Tongue (tissue), 3 donors: ENCODE measurements at places on chromosomes 16 and 17.

DNA sequence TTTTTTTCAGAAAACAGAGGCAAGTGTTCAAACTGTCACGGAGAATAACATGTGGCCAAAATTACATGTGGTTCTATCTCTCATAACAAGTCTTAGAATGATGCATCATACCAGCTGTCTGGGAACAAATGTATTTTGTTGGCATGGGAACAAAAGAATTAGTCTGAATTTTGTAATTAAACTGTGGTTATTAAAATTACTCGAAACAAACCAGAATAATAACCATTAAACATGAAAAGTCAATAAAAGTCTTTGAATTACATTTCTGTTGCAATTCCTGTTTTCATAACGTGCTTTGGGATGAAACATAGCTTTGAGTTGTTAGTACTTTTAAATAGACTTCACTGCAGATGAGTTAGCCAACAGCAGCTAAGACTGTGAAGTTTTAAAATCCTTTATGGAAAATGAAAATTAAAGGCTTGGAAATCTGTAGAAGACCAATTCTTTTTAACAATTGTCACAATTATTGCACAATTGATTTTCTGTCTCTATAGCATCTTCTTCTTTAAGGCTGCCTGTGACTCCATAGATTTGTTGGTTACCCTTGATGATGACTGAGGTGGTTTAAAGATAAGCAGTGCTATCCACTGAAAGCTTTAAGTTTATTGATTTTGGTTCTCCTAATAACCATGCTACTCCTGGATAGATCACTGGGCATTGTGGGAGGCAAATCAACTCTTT lies 117.9 kb upstream of the AXIN2 start:
- peak; percentile 87 for DNase-seq

DNA sequence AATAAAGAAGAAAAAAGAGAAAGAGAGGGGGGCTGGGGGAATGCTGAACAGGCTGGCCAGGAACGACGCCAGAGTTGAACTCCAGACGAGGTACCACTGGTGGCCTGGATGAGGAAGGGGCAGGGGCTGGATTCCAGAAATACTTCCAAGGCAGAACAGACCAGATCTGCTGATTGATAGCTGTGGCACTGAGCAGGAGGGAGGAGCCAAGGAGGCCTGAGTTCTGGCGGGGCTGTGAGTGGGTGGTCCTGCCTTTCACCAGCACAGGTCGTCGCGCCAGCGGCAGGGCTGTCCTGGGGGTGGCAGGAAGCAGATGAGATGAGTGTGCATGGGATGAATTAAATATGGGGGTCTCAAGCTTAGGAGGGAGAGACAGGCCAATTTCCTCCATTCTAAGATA lies 5.5 kb downstream of the CCDC42 start:
- DNase-seq = no peak

DNA sequence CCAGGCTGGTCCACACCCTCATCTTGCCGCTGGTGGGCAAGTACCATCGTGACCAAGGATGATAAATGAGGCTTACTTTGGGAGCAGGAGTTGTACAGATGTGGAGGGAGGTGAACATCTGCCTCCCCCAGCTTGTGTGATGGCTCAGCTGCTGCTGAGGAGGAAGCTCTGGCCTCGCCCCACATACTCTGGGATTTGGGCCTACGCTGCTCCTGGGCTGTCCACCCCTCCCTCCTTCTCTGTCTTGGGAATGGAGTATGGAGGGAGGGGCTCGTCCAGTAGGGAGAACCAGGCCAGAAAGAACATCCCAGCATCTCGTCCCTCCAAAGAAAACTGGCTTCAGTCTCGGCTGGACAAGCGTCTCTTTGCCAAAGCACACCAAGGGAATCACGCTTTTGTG lies 134.8 kb upstream of the CDC42EP4 start:
- DNase-seq = no peak

- DNase-seq = no peak
Measured at GRCh38 chr16:69500496-69500895, 65.3 kb upstream of the NFAT5 start.

GRCh38 chr17:16986391-16986790 lies 14.5 kb upstream of the TNFRSF13B start:
- no peak for DNase-seq

DNA sequence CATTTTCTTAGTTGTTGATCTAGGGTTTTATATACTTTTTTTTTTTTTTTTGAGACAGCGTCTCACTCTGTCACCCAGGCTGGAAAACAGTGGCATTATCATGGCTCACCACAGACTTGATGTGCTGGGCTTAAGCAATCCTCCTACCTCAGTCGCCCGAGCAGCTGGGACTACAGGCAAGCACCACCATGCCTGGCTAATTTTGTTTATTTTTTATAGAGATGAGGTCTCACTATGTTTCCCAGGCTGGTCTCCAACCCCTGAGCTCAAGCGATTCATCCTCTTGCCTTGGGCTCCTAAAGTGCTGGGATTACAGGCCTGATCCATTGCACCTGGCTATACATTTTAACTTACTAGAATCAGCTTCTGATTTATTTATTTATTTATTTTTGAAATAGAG lies 34.2 kb upstream of the ATP2A3 start:
- DNase-seq = no peak

DNA sequence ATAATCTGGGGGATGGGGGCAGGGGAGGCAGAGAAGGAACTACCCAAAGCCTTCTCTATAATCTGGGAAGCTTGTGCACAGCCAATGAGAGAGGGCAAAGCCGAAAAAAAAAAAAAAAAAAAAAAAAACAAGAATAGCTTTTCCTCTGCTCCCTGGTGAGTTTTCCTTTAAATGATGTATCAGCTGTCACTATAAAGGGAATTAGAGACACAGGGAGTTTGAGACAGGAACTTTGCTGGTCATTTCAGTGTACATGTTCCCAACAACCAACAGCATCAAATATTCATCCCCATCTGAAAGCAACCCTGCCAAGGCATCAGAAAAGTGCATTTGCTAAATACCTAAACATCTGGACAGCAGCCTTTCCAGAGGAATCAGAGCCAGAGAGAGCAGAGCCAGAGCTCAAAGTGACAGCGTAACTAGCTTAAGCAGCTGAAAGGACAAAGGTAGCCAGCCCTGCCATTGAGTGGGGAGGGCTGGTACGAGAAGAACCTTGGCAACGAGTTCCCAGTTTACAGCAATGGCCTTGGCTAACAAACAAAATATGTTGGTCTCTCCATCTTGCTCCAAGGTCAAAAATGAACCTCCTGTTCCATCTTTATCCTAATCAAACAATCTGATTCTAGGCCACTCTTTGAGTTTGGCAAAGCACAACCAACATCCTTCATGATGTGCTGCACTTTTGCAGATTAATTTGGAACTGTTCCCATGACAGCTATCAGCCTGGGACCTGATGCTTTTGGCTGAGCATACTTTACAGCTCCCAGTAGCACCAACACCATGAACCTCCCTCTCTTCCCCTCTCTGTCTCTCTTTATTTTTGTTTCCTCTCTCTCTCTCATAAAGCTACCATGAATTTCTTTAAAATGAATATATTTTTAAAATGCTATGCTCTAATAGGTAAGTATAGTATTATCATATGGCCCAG lies 143.7 kb upstream of the GNAO1 start:
- peak; percentile 24 for DNase-seq

DNA sequence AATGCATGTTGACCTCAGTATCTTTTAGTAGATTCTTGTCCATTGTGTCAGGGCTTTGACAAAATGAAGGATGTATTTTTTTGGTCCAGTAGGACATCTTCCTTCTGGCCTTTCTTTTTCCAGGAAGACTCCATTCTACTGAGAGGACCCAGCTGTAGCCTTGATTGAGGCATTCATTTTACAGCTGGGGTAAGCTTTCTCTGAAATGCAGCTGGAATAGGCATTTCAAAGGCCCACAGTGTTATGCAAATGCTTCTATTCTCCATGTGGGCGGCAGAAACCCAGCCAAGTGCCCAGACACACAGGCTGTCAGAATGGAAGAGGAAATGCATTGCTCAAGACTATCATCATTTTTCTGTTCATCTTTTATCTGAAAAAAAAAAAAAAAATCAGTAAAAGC lies 629.0 kb upstream of the CDH8 start:
- no peak for DNase-seq

DNA sequence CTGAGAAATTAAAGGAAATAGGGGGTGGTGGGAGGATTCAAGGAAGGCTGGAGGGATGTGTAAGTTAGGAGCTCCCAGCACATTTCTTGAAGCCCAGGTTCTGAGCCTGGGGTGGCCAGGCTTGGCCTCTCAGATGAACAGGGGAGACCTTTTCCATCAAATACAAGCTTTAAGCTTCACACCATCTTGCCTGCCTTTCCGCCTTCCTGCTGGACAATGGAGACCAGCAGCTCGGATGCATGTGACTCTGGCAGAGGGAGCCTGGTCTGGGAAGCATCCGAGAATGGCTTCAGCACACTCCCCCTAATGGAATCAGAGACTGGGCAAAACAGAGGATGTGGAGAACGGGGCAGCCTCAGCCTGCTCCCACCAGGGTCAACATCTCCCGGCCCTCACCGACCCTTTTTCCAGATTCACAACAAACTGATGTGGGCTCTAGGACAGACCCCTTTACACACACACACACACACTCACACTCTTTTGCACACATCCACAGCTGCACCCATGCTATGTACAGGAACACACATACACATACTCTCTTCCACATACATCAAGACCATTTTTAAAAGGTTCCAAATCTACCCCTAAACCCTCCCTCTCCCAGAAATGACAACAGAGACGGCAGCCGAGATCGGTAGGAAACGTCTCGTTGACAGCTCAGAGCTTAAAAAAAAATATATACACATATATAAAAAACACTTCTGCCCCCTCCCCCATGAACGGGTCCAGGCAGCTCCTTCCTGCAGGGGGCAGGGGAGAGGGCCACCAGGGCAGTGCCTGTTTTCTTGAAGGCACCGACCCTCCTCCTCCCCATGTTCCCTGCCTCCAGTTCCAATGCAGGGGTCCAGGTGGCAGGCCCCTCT lies 6.5 kb upstream of the ATXN7L3 start:
- DNase-seq = no peak

GRCh38 chr16:62370445-62370844 lies 334.2 kb upstream of the CDH8 start:
- no peak for DNase-seq

- no peak for DNase-seq
Measured at GRCh38 chr17:58492238-58493121, 4.3 kb upstream of the HSF5 start.

DNA sequence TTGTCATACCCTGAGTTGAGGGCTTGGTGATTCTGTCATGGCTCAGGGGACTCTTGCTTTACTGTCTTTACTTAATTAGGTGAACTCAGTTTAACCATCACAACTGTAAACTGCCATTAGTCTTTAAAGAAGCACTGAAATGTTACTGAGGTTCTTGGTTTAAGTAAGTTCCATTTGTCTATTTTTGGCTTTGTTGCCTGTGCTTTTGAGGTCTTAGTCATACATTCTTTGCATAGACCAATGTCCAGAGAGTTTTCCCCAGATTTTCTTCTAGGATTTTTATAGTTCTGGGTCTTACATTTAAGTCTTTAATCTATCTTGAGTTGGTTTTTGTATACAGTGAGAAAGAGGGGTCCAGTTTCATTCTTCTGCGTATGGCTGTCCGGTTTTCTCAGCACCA lies 137.5 kb downstream of the SOCS1 start:
- DNase-seq = no peak

- no peak for DNase-seq
Measured at GRCh38 chr17:16003841-16004240, 4.2 kb downstream of the TTC19 start.

- DNase-seq = no peak
Measured at GRCh38 chr16:85413691-85414663, 199.1 kb upstream of the GSE1 start.

DNA sequence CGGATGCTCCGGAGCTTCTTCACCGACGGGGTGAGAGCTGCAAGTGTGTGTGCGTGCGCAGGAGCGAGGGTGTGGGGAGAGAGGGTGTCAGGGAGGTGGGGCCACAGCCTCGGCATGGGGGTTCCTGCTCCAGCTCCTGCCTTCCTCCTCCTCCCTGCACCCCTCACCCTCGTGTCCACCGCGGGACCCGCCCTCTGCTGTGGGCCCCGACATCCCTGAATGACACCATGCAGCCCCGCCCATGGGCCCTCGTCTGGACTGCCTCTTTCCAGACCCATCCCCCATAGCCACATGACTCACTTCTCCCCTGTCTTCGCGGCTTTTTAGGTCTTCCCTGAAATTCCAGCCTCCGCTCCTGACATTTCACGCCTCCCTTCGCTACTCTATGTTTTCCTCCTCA lies 41.6 kb downstream of the ARHGAP23 start:
- no peak for DNase-seq

- no peak for DNase-seq
Measured at GRCh38 chr17:44875761-44876160, 23.5 kb downstream of the EFTUD2 start.
